ENCODE measurements at places on chromosomes 6 and 20.

- peak; percentile 96 for DNase-seq
Observed at GRCh38 chr6:149840345-149841075, 23.6 kb downstream of the LRP11 start.

DNA sequence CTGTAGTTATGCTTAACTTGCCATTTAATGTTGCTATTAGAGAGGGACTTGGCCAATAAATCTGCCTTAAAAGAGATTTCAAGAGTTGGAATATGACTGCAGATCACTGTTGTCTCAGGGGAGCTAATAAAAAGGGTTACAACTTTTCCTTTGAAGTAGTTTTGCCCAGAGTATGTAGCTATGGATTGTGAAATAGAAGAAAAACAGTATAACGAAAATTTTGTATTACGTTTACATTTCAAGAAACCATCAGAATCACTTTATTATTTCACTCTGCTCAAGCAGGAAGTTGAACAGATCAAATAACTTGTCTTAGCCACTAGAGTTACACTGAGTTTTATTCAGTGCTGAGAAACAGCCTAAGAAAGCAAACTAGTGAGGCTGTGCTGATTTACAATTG is 3.0 kb upstream of the ZSCAN26 start:
- no peak for DNase-seq

- DNase-seq, result peak; percentile 51
Observed at GRCh38 chr6:139778688-139779087, 404.2 kb upstream of the CITED2 start.

GRCh38 chr6:107571354-107571753 is 81.4 kb downstream of the SOBP start:
- no peak for DNase-seq

- no peak for DNase-seq
Observed at GRCh38 chr6:81734081-81734480, 18.4 kb downstream of the TENT5A start.

DNA sequence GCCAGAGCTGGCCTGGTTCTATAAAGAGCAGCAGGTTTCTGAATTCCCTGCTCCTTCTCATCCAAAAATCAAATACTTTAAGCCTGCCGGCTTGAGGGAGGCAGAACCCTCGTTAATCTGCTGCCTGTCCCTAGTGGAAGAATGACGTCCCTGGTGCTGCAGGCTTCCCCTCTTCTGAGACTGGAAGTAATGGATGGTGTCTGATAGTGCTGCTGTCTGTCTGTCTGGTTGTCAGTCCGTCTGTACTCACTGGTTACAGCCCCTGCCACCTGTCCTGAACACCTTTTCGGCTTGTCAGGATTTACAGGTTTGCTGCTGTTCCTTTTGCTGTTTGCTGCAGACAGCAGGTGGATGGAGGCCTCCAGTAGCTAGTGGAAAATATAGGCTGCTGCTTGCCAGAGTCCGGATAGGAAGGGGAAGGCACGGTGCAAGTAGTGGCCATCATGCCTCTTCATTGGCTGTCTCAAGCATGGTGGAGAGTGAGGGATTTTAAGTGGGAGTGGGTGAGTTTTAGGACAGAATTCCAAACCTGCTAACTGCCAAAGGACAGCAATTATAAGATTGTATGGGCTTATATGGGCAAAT is 2.5 kb downstream of the RIMS1 start:
- DNase-seq, result no peak

DNA sequence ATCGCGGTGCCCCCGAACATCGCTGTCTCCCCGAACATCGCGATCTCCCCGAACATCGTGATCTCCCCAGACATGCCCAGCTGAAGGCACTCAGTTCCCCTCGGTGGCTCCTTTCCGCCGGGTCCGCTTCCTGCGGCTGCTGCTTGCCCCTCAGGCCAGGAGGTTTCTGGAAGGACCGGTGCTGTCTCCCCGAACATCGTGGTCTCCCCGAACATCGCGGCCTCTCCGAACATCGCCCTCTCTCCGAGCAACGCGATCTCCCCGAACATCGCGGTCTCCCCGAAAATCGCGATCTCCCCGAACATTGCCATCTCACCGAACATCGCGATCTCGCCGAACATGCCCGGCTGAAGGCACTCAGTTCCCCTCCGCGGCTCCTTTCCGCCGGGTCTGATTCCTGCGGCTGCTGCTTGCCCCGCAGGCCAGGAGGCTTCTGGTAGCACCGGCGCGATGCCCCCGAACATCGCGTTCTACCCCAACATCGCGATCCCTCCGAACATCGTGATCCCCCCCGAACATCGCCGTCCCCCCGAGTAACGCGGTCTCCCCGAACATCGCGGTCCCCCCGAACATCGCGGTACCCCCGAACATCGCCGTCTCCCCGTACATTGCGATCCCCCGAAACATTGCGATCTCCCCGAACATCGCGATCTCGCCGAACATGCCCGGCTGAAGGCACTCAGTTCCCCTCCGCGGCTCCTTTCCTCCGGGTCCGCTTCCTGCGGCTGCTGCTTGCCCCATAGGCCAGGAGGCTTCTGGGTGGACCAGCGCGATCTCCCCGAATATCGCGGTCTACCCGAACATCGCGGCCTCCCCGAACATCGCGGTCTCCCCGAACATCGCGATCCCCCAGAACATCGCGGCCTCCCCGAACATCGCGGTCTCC is 808 bp downstream of the ULBP1 start:
- no peak for DNase-seq

- no peak for DNase-seq
Observed at GRCh38 chr6:119002069-119002468, 67.1 kb upstream of the MCM9 start.

GRCh38 chr6:155426408-155426945 is 29.2 kb downstream of the NOX3 start:
- DNase-seq, result no peak

GRCh38 chr20:58900397-58900796 is 47.9 kb downstream of the GNAS start:
- DNase-seq, result no peak

GRCh38 chr6:111228094-111228493 is 140.8 kb downstream of the SLC16A10 start:
- DNase-seq, result no peak

- no peak for DNase-seq
Observed at GRCh38 chr20:32476684-32477593, 108.2 kb downstream of the NOL4L start.

GRCh38 chr6:134295953-134296553 is 21.9 kb downstream of the SGK1 start:
- peak; percentile 84 for DNase-seq

- no peak for DNase-seq
Observed at GRCh38 chr20:49890471-49891361, 24.6 kb downstream of the SPATA2 start.

DNA sequence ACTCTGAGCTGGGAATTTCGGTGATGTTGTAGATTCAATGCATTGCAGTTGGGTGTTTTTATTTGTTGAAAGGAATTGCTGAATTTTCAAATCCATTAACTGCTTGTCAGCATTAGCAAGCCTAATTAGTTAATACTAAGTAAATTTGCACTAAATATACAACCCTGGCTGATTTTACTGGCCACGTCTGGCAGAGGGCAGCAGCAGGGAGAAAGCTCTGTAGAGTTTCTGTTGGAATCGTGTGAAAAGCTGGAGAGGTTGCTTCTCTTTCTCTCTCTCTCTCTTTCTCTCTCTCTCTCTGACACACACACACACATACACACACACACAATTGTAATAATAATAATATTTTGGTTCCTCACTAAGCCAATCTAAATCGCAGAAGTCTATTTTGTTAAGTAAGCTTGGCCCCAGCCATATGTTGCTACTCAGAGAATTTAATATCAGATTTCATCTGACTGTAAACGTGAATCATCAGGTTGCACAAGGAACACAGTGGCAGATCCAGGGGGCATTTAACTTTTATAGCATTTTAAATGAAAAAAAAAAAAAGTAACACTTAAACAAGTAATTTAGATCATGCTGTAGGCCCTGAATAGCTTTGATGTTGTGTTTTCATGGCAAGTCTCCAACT is 289.5 kb downstream of the ESR1 start:
- DNase-seq, result peak; percentile 21

DNA sequence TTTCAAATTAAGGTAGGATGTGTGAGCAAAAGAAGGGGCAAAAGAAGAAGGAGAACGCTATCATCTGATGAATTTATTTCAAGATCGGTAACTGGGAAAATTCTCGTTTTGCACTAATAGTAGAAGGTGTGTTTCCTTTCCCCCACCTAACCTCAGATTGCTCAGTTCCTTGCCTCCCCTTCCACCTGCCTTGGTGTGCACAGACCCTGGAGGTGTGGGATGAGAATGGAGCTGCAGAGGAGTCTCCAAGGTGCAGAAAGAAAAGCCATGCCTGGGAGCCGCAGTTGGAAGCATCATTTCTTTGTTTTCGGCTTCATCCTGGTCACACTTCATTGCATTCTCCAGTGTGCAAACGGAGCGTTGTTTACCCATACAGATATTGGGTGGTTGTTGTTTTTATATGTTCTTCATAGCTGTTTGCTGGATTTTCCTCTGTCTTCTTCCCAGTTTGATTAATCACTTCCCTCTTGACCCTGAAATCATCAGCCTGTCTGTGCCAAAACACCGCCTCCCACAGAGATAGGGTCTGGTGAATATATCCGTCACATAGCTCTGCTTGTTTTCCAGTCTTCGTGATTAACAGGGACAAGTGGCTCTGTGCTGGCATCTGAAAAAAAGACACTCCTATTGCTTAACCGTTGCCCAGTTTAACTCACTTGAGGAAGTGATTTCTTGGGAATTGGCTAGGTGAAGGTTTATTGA is 40.2 kb upstream of the NEDD9 start:
- no peak for DNase-seq

GRCh38 chr6:87165185-87165584 is 9.8 kb downstream of the ZNF292 start:
- DNase-seq, result no peak

DNA sequence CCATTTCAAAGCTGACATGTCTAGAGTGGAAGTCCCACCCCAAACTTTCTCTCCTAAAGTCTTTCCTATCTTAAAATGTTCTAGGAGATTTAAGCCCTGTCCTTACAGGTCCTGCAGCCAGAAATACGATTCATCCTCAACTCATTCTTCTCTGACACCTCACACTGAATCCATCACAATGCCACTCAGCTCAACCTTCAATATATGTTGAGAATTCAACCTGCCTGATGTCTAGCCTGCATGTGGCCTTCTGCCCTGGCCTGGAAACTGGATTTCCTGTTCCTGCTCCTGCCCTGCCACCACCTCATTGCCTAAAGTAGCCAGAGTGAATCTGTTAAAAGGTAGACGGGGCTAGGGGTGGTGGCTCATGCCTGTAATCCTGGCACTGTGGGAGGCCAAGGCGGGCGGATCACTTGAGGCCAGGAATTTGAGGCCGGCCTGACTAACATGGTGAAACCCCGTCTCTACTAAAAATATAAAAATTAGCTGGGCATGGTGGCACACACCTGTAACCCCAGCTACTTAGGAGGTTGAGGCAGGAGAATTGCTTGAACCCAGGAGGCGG is 345.9 kb downstream of the CDH26 start:
- no peak for DNase-seq

- DNase-seq, result no peak
Observed at GRCh38 chr6:53461041-53461656, 83.8 kb downstream of the GCLC start.

Measured in MG63 (cell line).